T follicular helper cell (primary cell): ENCODE measurements at places on chromosomes 16 and 17.

- no peak for DNase-seq
Measured at GRCh38 chr17:68152161-68152571, 95.7 kb upstream of the AMZ2 start.

- no peak for DNase-seq
Measured at GRCh38 chr16:22323173-22323958, 26.2 kb downstream of the POLR3E start.

DNA sequence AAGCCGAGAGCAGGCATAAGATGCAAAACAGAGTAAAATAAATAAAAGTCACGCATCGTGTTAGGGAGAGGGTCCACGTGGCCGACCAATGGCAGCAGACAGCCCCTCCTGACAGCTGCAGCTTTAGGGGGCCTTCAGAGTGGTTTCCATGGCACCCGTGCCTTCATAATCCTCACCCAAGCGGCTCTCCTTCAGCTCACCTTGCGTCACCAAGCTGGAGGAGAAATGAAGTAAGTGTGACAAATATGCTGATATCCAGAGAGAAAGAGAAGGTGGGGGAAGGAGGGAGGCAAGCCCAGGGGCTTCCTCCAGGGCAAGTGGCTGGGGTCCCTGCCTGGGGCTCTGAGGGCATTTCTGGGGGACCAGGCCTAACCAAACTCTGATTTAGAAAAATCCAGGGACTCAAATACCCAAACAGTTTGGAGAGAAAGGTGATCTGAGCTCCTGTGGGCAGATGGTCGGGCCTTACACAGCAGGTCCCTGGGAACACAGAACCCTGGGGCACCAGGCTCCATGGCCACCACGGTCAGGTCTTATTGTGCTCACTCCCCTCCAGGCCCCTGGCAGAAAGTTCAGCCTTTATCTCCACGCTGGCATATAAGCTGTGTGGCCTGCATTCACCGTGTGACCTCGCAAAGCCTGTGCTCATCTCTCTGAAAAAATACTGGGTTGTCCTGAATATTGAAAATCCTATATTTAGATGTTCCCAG lies 80.7 kb upstream of the TNRC6C start:
- DNase-seq = no peak

DNA sequence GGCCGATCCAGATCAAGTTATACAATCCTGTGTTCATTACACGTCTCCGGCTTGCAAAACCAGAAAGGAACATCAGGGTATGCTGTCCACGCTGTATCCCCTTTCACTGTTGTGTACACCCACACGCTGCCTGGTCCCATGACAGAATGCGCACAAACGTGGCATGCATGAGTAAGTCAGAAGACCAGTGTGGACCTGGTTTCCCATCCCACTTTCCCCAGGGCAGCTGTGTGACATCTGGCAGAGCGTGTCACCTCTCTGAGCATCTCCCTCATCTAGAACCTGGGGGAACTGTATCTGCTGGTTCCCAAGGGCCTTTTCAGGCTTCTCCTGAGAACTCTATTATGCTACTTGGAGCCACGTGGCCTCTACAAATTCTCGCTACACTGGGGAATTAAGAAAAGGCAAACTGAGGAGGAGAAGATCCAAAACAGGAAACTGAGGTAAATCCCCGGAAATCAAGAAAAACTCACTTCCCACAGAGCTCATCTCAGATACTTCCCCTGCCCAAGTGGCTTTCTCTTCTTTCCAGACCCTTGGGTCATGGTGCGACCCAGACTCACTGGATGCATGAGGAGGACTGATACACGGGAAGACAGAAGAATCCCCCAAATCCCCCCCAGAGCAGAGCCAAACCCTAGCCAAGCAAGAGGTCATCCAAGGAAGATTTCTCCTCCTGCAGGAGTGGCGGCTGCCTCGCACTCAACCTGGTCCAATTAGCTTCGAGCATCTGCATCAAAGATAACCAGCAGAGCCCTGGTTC lies 139.3 kb downstream of the GAS7 start:
- DNase-seq = no peak

DNA sequence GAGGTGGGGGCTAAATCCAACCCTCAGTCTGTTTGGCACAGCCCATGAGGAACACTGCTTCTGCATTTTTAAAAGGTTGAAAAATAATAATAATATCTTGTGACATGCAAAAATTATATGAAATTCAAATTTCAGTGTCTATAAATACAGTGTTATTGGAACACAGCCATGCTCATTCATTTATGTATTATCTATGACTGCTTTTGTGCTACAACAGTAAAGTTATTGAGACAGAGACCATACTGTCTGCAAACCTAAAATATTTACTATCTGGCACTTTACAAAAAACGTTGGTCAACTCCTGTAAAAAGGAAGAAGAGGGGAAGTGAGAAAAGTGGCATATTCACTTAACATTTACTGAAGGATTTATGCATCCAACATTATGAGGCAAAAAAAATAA lies 3.1 kb downstream of the ABCA5 start:
- DNase-seq = no peak

GRCh38 chr17:38416840-38417209 lies 11.4 kb upstream of the ARHGAP23 start:
- DNase-seq = no peak

DNA sequence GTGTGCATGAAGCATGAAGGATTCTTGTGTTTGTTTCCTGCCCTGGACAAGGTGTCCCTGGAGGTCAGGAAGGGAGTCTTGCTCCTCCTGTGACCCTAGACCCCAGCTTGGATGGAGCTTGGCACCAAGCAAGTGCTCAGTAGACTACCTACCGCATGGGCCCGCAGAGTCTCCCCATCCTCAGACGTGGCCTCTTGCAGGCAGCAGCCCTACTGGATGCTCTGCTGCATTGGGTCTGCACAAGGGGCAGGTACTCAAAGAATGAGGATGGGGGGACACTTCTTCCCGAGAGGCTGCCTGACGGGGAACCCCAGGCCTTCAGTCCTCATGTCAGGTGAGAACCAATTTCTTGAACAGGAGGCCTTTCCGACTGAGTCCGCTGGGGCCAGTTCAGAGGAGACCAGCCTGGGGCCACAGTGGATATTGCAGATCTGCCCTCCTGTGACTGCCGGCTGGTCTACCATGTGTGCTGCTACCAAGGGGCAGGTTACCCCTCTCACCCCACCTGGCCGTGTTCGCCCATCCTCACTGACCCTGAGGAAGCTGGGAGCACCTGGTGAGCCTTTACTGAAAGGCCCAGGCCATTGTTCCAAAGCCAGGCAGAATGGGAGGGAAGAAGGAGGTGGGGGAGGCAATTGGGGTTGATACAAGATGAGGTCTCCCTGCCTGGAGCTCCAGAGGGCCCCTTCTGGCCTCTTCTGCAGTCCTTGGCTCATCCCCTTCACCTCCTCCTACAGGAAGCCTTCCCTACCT lies 206.3 kb downstream of the RAB11FIP4 start:
- no peak for DNase-seq

DNA sequence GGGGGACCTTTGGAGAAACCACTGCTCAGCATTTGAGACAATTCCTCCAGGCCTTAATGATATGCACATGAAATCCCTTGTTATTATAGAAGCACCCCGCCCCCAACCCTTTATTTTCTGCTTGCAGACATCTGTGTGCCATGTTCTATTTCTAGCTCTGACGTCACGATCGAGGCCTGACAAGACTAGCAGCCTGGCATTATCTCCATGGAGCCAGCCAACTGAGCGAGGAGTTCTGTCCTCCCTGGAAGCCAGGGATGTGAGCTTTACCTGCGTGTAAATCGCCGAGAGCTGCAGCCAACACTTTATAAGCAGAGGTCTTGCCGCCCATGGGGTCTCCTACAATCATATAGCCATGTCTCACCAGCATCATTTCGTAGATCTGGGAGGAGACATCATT lies 116.9 kb downstream of the DNAH3 start:
- no peak for DNase-seq

- no peak for DNase-seq
Measured at GRCh38 chr17:78517421-78517820, 59.8 kb downstream of the DNAH17 start.

DNA sequence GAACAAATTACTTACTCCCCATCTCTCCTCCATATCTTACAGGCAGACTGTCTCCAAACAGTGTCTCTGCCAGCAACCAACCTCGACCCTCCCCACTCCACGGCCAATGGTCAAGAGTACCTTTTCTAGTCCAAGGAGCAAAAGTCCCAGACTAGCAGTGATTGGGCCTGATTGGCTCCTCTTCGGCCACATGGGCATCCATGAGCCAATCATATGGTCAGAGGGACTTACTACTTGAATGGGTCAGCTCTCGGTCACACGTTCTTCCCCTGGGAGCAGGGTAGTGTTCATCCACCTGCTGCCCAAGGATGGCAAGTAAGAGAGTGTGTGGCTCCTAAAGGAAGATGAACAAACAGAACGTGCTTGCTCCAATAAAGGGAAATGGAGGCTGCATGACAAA lies 84.6 kb downstream of the C16orf78 start:
- DNase-seq = no peak

DNA sequence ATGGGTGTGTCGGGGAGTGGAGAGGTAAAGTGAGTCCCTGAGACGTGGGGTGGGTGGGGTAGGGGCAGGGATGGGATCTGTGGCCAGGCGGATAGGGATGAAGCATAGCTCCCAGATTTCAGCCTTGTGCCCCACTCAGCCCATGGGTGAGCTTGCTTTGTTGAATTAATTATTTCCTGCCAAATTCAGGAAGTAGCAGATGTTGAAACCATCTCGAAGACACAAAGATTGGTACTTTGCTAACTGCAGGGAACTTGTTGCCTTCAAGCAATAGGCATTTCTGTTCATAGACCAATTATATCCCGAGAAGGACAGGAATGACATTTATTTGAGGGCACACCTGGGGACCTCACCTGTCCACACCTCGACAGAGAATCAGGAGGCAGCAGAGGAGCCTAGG lies 11.0 kb upstream of the C16orf74 start:
- no peak for DNase-seq

- no peak for DNase-seq
Measured at GRCh38 chr17:2542456-2542855, 30.8 kb upstream of the METTL16 start.

GRCh38 chr16:19746561-19746960 lies 28.5 kb downstream of the IQCK start:
- no peak for DNase-seq

DNA sequence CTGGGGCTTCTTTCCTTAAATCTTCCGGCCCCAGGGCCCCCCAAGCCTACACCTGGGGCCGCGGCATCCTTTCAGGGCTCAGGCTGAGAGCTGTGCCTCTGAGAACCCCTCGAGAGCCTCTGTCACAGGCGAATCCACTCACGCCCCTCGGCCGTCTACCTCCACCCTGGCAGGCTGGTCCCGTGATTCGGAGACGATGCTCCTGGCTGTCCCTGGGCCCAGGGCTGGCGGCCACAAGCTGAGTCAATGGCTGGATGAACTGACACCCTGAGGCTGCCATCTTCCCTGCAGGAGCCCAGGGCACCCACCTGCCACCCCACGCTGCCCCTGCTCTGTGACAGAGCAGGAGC lies 4.4 kb downstream of the TEPSIN start:
- no peak for DNase-seq

GRCh38 chr16:72517154-72517553 lies 345.2 kb upstream of the PMFBP1 start:
- DNase-seq = no peak

- no peak for DNase-seq
Measured at GRCh38 chr16:58028541-58029070, 3.1 kb downstream of the MMP15 start.

- DNase-seq = no peak
Measured at GRCh38 chr16:81626181-81626674, 152.9 kb upstream of the PLCG2 start.

GRCh38 chr17:30074730-30075129 lies 41.9 kb upstream of the NSRP1 start:
- no peak for DNase-seq
